Stimulated activated CD8-positive, alpha-beta memory T cell treated with anti-CD3 and anti-CD28 coated beads, Interleukin-4, amount 100 ng/mL, for 48 hours (primary cell): ENCODE measurements at places on chromosomes 1 and 21.

DNA sequence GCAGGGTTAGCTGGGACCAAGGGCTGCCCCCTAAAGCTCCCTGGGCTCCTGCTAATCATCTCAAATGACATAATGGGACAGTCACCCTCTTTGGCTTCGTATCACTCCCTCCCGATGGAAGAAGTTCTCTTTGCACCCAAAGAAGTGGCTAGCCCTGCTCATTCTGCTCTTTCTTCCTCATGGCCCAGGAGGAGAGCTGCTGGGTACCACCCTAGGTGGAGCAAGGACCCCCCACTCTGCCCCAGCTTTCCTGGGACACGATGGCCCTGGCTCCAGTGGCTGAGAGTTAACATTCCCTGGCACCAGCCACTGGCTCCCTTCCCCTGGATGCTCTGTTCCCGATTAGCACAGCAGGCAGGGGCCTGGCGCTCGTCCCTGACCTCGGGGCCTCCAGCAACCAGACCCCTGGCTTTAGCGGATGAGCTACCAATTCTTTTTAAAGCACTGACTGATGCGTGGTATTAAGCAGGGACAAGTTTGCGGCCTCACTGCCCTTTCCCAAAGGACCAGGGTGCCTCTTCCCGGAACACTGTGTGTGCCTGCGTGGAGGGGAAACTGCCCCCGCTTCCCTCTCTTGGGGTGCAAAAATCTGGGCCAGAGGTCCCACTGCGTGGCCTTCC is 1.2 kb downstream of the MYOM3 start:
- DNase-seq: no peak

- DNase-seq: no peak
These were observed 142.4 kb downstream of the AK5 start for GRCh38 chr1:77424236-77424635.

DNA sequence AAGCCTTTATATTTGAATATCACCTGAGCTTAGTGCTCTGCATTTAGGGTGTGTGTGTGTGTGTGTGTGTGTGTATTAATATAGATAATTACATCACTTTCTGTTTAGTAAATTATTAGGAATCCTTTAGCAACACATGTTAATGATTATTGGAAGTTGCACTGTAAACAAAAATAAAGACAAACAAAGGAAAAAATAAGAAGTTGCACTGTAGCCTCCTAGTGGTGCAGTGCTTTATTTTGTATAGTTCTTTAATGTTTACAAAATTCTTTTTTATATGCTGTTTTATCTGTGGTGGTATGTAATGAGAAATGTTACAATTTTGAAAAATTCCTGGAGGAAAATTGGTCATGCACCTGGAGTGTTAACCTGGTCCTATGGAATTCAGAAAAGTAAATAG is 69.2 kb downstream of the UBE4B start:
- no peak for DNase-seq

- no peak for DNase-seq
These were observed 58.5 kb downstream of the PLA2G4A start for GRCh38 chr1:186887203-186887602.

- peak; percentile 67 for DNase-seq
These were observed 633 bp downstream of the THEMIS2 start for GRCh38 chr1:27872802-27873551.

DNA sequence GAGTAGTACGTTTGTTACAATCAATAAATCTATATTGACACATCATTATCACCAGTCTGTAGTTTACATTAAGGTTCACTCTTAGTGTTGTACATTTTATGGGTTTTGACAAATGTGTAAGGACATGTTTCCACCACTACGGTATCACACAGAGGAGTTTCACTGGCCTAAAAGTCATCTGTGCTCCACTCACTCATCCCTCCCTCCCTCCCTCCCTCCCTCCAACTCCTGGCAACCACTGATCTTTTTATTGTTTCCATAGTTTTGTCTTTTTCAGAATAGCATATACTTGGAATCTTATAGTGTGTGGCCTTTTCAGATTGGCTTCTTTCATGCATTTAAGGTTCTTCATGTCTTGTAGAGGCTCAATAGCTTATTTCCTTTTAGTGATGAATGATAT is 44.1 kb upstream of the RHOU start:
- DNase-seq: no peak

DNA sequence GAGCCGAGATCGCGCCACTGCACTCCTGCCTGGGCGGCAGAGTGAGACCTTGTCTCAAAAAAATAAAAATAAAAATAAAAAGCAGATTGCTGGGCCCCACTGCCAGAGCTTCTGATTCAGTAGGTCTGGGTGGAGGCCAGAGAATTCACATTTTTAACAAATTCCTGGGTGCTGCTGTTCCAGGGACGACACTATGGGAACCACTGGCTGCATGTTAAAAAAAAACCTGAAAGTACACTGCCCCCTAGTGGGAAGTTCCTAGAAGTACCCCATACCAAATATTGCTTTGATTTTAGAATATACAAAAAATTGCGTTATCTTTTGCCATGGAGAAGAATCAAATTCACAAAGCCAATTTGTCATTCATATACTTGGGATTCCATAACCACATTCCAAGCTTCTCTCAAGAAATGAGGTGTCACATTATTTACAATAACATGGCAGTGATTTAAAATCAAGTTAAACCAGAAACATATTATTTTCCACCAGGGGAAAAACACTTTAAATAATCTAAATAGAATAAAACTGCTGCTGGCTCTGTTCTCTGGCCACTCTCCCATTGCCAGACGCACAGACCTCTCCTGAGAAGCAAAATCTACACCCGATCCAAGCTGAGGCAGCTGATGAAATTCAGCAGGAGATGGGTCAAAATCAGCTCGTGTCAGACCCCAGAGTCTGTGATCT is 27.4 kb downstream of the SYF2 start:
- DNase-seq: peak; percentile 32

DNA sequence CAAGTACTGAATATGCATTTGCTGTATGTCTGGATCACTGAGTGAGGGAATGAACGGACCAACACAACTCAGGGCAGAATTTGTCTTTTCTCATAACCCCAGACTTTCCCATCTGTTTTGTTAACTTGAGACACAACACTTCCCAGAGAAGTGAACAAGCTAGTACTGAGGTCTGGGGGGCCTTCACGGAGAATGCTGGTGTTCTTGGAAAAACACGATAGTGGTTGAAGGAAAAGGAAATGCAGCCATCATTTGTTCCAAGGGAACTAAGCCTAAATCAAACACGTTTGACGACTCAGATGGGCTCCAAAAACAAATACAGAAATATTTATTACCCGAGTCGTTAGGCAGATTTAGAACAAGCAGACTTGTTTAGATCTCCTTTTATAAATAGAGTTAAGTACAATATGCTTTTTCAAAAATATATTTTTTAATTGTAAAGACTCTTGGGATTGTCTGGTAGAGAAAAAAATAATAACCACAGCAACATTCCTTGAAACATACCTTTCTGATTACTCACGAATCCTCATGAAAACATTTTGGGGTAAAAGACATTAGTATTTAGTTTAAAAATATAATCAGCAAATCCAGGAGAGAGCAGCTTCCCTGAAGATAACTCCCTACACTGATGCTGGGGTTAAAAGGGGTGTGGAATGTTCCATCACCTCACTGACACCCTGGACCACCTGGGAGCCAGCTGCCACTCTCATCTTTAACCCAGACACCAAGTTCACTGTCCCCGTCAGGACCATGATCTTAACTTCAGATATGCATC is 427.7 kb upstream of the RUNX1 start:
- DNase-seq: no peak

GRCh38 chr1:11046625-11047365 is at the start of gene MASP2:
Gene MASP2 (minus strand): TSS chr1:11047239. CDS start chr1:11047207, 32 bp downstream.
- DNase-seq: peak; percentile 18

DNA sequence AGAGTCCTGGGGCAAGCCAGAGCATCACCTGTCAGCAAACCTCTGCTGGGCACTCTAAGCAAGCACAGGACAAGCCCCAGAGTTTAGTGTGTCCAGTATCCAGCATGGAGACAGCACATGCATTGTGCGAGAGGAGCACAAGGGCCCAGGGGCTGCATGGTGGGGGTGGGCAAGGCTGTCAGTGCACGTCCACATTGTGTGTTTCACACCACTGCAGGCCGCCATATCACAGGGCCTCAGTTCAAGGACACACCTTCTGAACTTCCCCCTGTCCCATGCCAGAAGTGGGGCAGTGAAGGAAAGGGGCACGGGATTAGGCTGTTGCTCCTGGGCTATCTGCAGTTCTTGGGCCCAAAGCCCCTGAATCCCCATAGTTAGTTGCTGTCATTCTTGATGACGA is 782 bp upstream of the TSTD1 start:
- DNase-seq: no peak

- no peak for DNase-seq
These were observed 47.7 kb upstream of the HP1BP3 start for GRCh38 chr1:20834780-20835179.
